ENCODE measurements at places on chromosomes 2 and 18. TPM values are rescaled to one million over a fixed set of nuclear protein-coding genes. Genes with fewer than 3 reads are reported as not detected.

GRCh38 chr18:54696616-54697293 lies 105.7 kb downstream of the DYNAP start:
- DNase-seq, result no peak
- H3K36me3 ChIP-seq, result no peaks in the 10 kb centered on the region
- no peaks in the 10 kb centered on the region for H3K27me3 ChIP-seq
- no peaks in the 10 kb centered on the region for H3K4me1 ChIP-seq
- no peak overlapping the region for H3K4me3 ChIP-seq
- no peak overlapping the region for H3K27ac ChIP-seq

DNA sequence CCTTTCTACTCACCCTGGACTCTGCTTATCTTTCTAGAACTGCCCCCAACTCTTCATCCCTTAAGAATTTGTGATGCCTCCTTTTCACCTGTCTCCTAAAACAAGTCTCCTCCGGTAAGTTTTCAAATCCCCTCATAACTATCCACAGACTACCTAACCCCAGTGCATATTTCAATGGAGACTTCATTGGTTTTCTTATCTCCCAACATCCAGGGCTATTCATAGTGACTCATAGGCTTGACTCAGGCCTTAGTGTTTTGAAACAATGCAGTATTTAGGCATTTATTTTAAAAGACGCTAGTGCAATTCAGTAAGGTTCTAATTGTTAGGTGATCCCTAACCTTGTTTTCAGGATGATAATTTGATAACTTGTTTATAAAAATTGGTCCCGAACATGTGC lies 399.2 kb downstream of the CPS1 start:
- DNase-seq, result no peak
- no peak overlapping the region for H3K4me3 ChIP-seq
- H3K27me3 ChIP-seq, result no peaks in the 10 kb centered on the region
- H3K36me3 ChIP-seq, result no peaks in the 10 kb centered on the region
- H3K27ac ChIP-seq, result no peak overlapping the region

DNA sequence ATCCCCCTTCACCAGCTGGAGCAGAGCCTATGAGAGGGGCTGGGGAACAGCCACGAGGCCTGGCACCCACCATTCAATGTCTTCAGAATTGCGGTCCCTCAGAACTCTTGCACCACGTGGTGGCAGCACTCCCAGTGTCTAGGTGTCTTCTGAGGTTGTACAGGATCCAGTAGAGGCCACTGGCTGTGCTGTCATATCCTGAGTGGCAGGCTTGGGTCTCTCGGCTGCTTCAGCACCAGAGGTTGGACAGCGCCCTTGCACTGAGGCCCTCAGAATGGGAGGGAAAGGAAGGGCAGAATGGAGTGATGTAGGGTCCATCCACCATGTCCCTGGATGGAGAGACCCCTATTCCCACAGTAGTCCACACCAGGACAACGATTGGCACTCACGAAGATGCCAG lies 112.0 kb upstream of the TEKT4 start:
- H3K27me3 ChIP-seq, result no peaks in the 10 kb centered on the region
- no peak overlapping the region for H3K4me3 ChIP-seq
- H3K27ac ChIP-seq, result no peak overlapping the region
- no peaks in the 10 kb centered on the region for H3K36me3 ChIP-seq

- H3K4me1 ChIP-seq, result no peaks in the 10 kb centered on the region
- H3K4me3 ChIP-seq, result no peak overlapping the region
- no peak overlapping the region for H3K27ac ChIP-seq
- no peaks in the 10 kb centered on the region for H3K27me3 ChIP-seq
- no peaks in the 10 kb centered on the region for H3K36me3 ChIP-seq
Observed at GRCh38 chr2:55357927-55358326, 61.7 kb downstream of the CCDC88A start.

DNA sequence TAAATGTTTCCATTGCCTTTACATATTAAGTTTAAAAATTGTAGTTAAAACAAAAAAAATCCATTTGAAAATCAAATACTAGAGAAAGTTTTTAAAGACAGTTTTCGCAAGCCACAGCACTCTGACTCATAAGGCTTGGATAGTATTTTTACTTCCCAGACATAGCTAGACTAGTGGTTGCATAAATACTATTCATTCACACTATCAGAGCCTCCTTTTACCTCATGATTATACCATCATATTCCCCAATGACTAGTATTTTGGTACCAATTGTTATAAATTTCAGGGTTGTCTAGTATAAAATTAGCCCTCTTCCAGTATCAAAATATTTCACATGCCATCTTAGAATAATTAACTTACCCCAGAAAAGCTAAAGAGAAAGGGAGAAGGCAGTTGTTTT lies 393.5 kb downstream of the ERBB4 start:
- no peaks in the 10 kb centered on the region for H3K4me1 ChIP-seq
- no peaks in the 10 kb centered on the region for H3K36me3 ChIP-seq
- no peak for DNase-seq

GRCh38 chr18:75204269-75204731 lies 4.6 kb downstream of the PTGR3 start:
- H3K27ac ChIP-seq, result peak overlapping the region; percentile 15
- peak; percentile 45 for DNase-seq
- H3K4me1 ChIP-seq, result peaks cover 15% of the 10 kb centered on the region
- H3K4me3 ChIP-seq, result peak overlapping the region; percentile 21

GRCh38 chr2:199984755-199985154 lies 29.4 kb downstream of the MAIP1 start:
- H3K4me3 ChIP-seq, result no peak overlapping the region
- no peaks in the 10 kb centered on the region for H3K36me3 ChIP-seq
- H3K27ac ChIP-seq, result no peak overlapping the region
- no peaks in the 10 kb centered on the region for H3K4me1 ChIP-seq
- no peaks in the 10 kb centered on the region for H3K27me3 ChIP-seq
- DNase-seq, result no peak

GRCh38 chr2:240952496-240953246 lies 45.7 kb upstream of the SNED1 start:
- H3K27ac ChIP-seq, result no peak overlapping the region
- H3K4me1 ChIP-seq, result peaks cover 7% of the 10 kb centered on the region
- H3K36me3 ChIP-seq, result no peaks in the 10 kb centered on the region
- DNase-seq, result peak; percentile 25
- H3K27me3 ChIP-seq, result no peaks in the 10 kb centered on the region

- H3K4me3 ChIP-seq, result no peak overlapping the region
- no peak overlapping the region for H3K27ac ChIP-seq
- no peaks in the 10 kb centered on the region for H3K27me3 ChIP-seq
- H3K36me3 ChIP-seq, result no peaks in the 10 kb centered on the region
- no peaks in the 10 kb centered on the region for H3K4me1 ChIP-seq
- no peak for DNase-seq
Observed at GRCh38 chr2:3113122-3113521, 264.5 kb downstream of the EIPR1 start.

- H3K36me3 ChIP-seq, result no peaks in the 10 kb centered on the region
- no peaks in the 10 kb centered on the region for H3K27me3 ChIP-seq
- H3K4me3 ChIP-seq, result no peak overlapping the region
- H3K4me1 ChIP-seq, result no peaks in the 10 kb centered on the region
- no peak for DNase-seq
Observed at GRCh38 chr2:71602581-71602980, 149.2 kb downstream of the DYSF start.

DNA sequence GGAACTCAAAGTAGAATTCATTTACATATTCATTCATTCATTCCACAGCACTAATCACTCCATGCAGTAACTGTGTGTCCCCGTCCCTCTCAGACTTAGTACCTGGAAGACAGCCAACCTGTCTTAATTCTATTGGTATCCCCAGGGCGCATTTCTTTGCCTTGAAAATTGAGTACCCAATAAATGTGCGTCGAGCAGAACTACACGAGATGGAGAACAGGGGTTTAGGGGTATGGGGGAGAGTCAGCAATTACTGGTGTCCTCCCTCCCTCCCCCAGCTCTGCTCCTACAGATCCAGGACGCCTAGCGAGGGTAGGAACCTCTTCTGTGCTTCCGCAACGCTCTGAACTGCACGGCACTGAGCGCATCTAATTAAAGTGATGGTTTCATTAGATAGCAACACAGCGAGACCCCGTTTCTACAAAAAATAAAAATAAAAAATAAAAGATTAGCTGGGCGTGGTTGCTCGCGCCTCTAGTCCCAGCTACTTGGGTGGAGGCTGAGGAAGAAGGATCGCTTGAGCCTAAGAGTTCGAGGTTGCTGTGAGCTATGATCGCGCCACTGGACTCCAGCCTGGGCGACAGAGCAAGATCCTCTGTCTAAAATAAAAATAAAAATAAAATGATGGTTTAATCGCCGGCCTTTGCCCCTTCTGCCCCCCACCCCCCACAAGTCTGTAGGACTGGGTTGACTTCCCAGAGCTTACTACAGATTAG lies 614 bp upstream of the FKBP1B start:
- H3K4me1 ChIP-seq, result peaks cover 4% of the 10 kb centered on the region
- no peaks in the 10 kb centered on the region for H3K27me3 ChIP-seq
- peak overlapping the region; percentile 22 for H3K27ac ChIP-seq

GRCh38 chr2:173876833-173877413 lies 88.2 kb downstream of the SP3 start:
- H3K27ac ChIP-seq, result no peak overlapping the region
- H3K36me3 ChIP-seq, result no peaks in the 10 kb centered on the region
- no peak overlapping the region for H3K4me3 ChIP-seq
- no peak for DNase-seq

DNA sequence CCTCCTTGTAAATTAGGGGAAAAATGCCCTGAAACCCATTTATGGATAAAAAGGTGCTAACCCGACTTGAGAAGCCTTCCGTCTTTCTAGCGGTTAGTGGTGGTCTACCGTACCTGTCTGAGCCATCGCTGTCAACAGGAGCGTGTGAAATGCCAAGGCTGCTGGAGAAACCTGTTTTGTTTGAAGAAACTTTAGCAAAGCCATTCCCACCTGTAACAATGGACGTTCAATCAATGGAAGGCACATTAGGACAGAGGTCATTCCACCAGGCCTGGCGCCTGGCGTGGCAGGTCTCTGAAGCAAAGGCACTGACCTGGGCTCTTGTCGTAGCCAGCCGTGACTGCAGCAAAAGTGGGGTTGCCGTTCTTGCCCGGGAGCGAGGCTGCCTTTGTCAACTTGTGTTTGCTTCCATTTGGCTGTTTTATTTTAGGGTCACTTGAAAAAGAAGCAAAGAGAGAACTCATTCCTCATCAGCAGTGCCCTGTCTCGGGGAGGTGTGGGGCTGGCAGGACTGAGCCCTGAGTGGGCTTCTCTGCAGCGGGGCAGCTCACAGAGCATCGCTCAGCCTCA lies 47.2 kb downstream of the ZAP70 start:
- H3K4me1 ChIP-seq, result no peaks in the 10 kb centered on the region
- H3K27me3 ChIP-seq, result no peaks in the 10 kb centered on the region
- peaks cover 95% of the 10 kb centered on the region for H3K36me3 ChIP-seq
- H3K27ac ChIP-seq, result no peak overlapping the region

GRCh38 chr2:41413813-41414485 lies 633.9 kb upstream of the PKDCC start:
- H3K27me3 ChIP-seq, result no peaks in the 10 kb centered on the region
- no peaks in the 10 kb centered on the region for H3K4me1 ChIP-seq
- no peak overlapping the region for H3K4me3 ChIP-seq
- no peak overlapping the region for H3K27ac ChIP-seq

- no peak for DNase-seq
- H3K36me3 ChIP-seq, result no peaks in the 10 kb centered on the region
- H3K27me3 ChIP-seq, result no peaks in the 10 kb centered on the region
- no peak overlapping the region for H3K27ac ChIP-seq
Observed at GRCh38 chr2:8431446-8432125, 250.3 kb upstream of the ID2 start.

DNA sequence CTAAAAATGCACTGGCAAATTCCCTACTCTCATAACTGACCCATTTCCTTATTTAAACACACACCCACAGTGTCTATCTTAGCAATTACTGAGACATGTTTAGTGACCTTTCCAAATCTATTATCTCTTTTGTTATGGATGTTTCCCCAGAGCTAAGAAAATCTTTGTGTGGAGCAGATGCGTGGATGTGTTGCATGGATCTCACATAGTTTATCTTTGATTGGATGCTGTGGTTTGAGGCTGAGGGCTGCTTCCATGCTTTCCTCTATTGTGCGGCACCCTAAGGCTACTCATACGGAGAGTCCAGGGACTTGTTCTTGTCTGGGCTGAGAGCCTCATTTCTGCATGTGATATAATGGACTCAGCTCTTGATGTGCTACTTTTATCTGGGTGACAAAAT lies 4.7 kb downstream of the ANKZF1 start:
- H3K27me3 ChIP-seq, result no peaks in the 10 kb centered on the region
- H3K4me3 ChIP-seq, result no peak overlapping the region
- no peak for DNase-seq
- H3K4me1 ChIP-seq, result peaks cover 11% of the 10 kb centered on the region
- no peak overlapping the region for H3K27ac ChIP-seq

DNA sequence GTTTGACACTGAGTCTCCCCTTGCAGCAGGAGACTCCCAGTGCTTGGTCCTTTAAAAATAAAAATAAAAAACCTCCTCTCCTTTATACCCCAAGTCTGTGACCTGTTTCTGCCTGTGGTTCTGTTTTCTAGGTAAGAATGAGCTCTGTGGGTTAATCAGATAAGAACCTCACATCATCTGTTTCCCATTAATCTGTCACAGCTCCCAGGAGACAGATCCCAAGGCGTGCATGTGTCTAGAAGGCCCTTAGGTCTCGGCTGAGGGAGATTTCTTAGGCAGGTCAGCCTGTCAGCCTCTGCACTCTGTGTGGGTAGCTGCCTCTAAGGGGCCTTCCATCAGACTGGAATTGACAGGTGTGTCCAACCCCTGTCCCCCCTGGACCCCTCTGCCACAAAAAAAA lies 80.7 kb downstream of the FHOD3 start:
- no peaks in the 10 kb centered on the region for H3K36me3 ChIP-seq
- no peaks in the 10 kb centered on the region for H3K4me1 ChIP-seq
- no peak overlapping the region for H3K4me3 ChIP-seq
- no peak overlapping the region for H3K27ac ChIP-seq
- DNase-seq, result no peak
- H3K27me3 ChIP-seq, result no peaks in the 10 kb centered on the region

Gene FBXO48
- total RNA-seq, result 1.6 TPM

Gene GRHL1
- 1.3 TPM for total RNA-seq

Gene NT5DC4
- not detected for total RNA-seq

Gene GCA
- 22.7 TPM for total RNA-seq

Gene STPG4
- 5.8 TPM for total RNA-seq

Gene CLEC4F
- 0.67 TPM for total RNA-seq

Gene IL1RN
- 8.0 TPM for total RNA-seq

Gene ARHGEF4
- 1.1 TPM for total RNA-seq

Gene GREB1L
- 3.3 TPM for total RNA-seq

Gene NETO1
- not detected for total RNA-seq
